Right lung (tissue), 10 donors: ENCODE measurements at places on chromosomes 7 and 10. TPM values are rescaled to one million over a fixed set of nuclear protein-coding genes. Genes with fewer than 3 reads are reported as not detected.

Gene RBP3
- polyA plus RNA-seq, result 0.07 TPM

Gene SRRM3
- 0.48 TPM for polyA plus RNA-seq

Gene LBX1
- polyA plus RNA-seq, result 0.35 TPM

Gene MACROH2A2
- polyA plus RNA-seq, result 69.3 TPM

Gene TAS2R4
- polyA plus RNA-seq, result 5.2 TPM

Gene COL1A2
- 1,142 TPM for polyA plus RNA-seq

Gene CDH23
- 3.1 TPM for polyA plus RNA-seq

Gene CPA2
- polyA plus RNA-seq, result 0.21 TPM

Gene HTR7
- 0.19 TPM for polyA plus RNA-seq

Gene PDCD11
- 34.5 TPM for polyA plus RNA-seq

Gene IDI2
- 0.14 TPM for polyA plus RNA-seq

Gene CC2D2B
- 2.0 TPM for polyA plus RNA-seq

Gene WNT2
- polyA plus RNA-seq, result 138 TPM

Gene CLDN4
- 65.3 TPM for polyA plus RNA-seq

Gene STOX1
- polyA plus RNA-seq, result 3.3 TPM

Gene LIPM
- polyA plus RNA-seq, result 0.12 TPM

Gene NPY4R2
- polyA plus RNA-seq, result 0.55 TPM

Gene SSC4D
- polyA plus RNA-seq, result 1.6 TPM

Gene HHEX
- 23.9 TPM for polyA plus RNA-seq

Gene SLC26A5
- polyA plus RNA-seq, result 0.91 TPM

Gene NME8
- polyA plus RNA-seq, result not detected

Gene ANXA8
- polyA plus RNA-seq, result 1.3 TPM

Gene OR2A42
- 3.6 TPM for polyA plus RNA-seq

Gene MEST
- polyA plus RNA-seq, result 393 TPM

Gene PPP1R3C
- 214 TPM for polyA plus RNA-seq

Gene HEPACAM2
- polyA plus RNA-seq, result 2.3 TPM

Gene NAT16
- polyA plus RNA-seq, result 0.12 TPM

Gene RNLS
- polyA plus RNA-seq, result 4.3 TPM

Gene AKR1C2
- 6.7 TPM for polyA plus RNA-seq

Gene AKR1E2
- polyA plus RNA-seq, result 7.5 TPM
